Activated gamma-delta T cell treated with Interleukin-2 at 50 U/mL for 16 hours (primary cell): ENCODE measurements at places on chromosomes 6 and 20.

DNA sequence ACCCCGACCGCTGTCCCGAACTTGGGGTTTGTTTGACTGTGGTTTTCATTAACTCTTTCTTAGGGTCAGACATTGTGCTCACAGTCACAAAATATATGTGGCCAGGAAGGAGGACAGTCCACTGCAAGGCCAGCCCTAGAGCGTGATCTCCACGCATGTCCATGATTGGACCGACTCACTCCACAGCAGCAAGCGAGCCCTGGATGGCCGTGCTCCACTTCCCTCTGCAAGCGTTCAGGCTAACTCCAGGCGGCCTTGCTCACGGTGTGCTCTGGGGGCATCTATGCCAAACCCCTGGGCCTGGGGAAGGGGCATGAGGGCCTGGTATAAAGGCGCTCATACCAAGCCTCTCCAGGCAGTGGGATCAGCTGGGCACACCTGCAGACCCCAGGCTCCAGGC is 5.6 kb downstream of the DACT2 start:
- no peak for DNase-seq

DNA sequence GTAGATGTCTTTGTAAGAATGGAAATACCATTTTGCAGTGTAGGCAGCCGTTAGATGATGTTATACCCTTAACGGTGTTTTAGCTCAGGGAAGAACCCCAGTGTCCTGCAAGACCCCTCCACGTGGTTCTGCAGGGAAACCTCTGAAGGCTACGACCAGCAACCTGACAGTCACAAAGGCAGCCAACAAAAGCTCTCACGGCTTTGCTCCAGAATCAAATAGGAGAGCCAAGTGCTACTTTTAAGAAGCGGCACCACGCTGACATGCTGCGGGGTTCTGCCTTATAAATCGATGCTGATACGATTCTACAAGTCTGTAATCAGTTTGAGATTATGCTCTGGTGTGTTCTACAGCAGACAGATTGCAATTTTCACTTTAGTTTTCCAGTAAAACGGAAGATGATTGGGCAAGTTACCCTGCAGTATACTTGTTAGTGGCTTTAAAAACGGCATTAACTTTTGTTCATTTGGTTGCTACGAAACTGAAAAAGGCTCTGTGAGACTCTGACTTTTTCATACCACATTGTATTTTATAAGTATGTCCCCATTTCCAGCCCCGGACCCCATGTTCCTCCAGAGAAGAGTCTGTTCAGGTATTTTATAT is 312.9 kb downstream of the SAMD5 start:
- no peak for DNase-seq

DNA sequence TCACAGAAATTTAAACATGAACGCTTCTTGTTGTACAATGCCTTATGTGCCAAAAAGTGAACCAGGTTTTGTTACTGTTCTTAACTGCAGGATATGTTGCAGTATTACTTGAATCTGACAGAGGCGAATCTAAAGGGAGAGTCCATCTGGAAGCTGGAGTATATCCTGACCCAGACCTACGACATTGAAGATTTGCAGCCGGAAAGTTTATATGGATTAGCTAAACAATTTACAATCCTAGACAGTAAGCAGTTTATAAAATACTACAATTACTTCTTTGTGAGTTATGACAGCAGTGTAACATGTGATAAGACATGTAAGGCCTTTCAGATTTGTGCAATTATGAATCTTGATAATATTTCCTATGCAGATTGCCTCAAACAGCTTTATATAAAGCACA is 19.9 kb downstream of the SMPDL3A start:
- DNase-seq, result no peak

GRCh38 chr6:146149770-146150169 is 120.9 kb downstream of the GRM1 start:
- no peak for DNase-seq

- peak; percentile 24 for DNase-seq
These were observed 115.6 kb downstream of the TMEM170B start for GRCh38 chr6:11653028-11653583.

DNA sequence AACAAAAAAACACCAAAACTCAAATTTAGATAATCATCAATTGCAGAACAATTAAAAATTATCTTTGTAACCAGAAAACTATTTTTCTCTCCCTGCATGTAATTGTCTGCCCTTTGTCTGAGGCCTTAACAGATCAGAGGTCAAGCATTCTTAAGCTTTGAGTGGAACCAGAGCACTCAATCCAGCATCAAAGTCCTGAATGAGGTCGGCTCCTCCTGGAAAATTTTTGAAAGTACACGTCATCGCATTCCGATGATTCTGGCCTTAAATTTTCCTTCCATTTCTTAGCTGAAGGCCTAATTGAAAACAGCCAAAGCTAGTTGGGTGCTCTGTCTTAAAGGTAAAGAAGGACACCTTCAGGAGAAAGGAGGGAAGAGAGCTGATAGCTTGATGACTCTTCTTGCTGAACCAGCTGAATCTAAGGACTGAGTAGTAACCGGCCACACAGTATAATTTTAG is 510.2 kb upstream of the SULF2 start:
- DNase-seq, result no peak

DNA sequence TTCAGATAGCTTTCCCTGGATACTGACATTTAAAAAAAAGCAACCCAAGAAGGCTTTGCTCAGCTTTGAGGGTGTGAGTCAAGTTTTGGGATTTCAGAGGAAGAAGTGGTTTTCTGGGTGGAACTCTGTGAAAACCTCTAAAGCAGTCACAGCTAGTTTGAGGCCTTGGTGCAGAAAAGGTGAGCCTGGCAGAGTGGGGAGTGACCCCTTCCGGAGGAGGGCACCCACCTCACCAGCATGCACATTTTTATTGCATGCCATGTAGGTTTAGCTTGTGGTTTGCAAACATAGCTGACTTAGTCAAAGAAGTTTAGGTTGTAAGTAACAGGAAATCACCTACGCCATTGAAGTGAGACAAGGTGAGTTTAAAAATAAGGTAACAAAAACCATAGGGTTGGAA is 146.8 kb upstream of the PMEPA1 start:
- DNase-seq, result peak; percentile 20

DNA sequence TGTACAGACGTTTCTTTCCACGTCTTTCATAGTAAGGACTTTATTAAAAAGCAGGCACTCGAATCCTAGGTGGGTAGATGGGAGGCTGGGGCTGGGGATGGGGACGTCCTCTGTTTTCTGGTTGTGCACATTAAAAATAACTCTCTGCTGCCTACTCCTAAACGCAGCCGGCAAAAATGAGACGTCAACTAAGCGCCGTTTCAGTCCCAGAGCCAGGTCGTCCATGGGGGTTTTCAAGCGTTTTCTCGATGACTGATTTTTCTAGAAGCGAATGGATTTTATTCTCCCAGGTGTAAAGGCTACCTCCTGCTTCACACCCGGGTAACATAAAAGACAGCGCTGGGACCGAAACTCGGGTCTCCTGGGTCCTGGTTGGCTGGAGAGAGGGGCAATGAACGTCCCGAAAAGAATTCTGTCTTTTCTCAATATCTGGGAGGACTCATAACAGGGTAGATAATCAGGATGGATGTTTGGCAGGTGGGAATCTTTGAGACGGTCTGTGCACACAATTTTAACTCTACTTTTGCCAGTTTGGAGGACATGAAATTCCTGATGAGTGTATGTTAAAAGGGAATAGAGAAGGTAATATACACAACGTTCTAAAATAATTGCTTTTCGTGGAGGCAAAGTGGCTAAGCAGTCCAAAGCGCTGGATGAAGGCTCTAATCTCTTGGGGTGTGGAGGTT is 25.2 kb downstream of the GPX6 start:
- no peak for DNase-seq

- DNase-seq, result no peak
These were observed 188.1 kb downstream of the UBE3D start for GRCh38 chr6:82877213-82878195.
